ENCODE measurements at places on chromosomes 4 and X.

- DNase-seq = no peak
Measured at GRCh38 chrX:10557166-10557565, 63.2 kb downstream of the MID1 start.

DNA sequence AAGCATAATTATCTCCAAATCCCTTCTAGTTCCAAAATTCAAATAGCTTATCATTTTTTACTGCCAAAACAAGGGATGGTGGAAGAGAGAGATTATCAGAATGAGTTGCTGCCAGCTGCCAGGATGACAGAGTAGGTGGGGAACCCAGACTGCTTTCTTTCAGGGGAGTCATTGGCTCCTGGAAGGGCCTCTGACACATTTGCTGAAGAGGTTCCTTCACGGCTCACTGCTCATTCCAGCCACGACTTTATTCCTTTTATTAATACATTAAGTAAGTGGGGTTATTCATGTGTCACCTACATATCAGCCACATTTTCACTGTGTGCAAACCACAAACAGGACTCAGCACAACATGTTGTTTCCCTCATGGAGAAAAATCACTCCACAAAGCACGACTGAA is 12.7 kb upstream of the SMIM43 start:
- no peak for DNase-seq

- DNase-seq = no peak
Measured at GRCh38 chr4:150173982-150174398, 95.7 kb downstream of the DCLK2 start.

DNA sequence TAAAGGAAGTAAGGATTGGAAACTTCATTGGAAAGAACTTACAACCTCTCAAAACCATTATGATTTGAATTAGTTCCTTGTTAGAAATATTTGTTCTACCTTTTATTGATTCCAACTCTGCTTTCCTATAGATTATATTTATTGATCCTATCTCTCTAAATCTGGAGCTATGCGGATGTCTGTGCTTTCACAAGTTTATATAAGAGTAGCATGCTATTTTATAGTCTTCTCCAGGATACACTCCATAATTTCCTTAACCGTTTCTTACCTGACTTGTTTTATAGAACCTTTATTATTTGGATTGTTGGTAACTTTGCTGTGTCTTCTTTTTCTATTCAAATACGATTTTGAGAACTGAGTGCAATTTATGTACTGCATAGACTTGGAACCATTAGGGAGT is 668.1 kb downstream of the RAPGEF2 start:
- no peak for DNase-seq

- no peak for DNase-seq
Measured at GRCh38 chr4:84269536-84270044, 229.5 kb downstream of the NKX6-1 start.

GRCh38 chr4:99710681-99711345 is 53.2 kb upstream of the C4orf54 start:
- no peak for DNase-seq

GRCh38 chr4:68617003-68617698 is 41.0 kb upstream of the UGT2B17 start:
- no peak for DNase-seq

DNA sequence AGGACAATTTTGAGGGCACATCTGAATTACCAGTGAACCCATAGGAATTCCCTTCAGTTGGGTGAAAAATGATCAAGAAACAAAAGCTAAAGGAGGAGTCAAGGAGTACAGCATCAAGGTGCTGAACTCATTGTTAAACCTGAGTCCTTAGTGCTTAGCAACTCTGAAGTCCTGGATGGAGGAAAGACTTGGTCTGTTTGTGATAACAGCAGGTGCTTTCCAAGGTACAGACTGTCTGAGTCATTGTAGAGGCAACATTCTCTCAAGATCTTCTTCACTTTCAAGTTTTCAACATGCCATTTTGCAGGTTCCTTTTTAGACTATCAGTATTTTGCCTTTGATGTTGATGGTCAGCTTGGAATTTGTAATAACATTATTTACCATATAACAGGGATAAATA is 293.9 kb downstream of the AFF2 start:
- no peak for DNase-seq

- DNase-seq = no peak
Measured at GRCh38 chr4:188196134-188196735, 57.0 kb downstream of the TRIML1 start.

- no peak for DNase-seq
Measured at GRCh38 chr4:170854097-170854496, 764.3 kb upstream of the AADAT start.

DNA sequence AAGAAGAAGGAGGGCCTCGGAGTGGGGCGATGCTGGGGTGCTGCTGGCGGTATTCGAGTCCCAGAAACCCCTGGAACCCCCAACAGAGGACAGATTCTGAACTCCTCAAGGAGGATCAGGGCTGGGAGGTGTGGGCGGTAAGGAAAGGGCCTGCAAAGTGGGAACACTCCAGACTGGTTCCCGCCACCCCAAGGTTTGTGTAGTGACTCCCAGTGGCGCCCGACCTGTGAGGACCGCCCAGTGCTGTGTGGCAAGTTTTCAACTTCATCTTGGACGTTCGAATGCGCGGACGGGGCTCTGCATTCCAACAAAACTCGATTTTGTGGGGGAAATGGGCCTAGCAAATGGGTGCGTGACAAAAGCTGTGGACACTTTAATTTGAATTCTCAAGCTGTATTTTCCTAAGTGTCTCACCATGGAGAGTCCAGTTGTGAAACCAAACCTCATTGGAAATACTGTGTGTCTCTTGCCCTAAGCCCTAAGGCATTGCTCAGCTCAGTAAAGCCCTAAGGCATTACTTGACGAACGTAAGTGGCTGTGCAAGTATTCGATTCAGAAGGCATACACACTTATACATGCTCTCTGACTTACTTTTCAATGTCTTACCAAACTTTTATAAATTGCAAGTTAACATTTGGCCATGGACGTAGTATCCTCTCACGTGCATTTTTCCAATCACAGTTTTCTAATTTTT is 27.4 kb upstream of the XAGE1B start:
- DNase-seq = no peak

- no peak for DNase-seq
Measured at GRCh38 chr4:134324179-134324578, 122.6 kb upstream of the PABPC4L start.

- no peak for DNase-seq
Measured at GRCh38 chr4:153026591-153027346, 90.6 kb downstream of the FHDC1 start.

DNA sequence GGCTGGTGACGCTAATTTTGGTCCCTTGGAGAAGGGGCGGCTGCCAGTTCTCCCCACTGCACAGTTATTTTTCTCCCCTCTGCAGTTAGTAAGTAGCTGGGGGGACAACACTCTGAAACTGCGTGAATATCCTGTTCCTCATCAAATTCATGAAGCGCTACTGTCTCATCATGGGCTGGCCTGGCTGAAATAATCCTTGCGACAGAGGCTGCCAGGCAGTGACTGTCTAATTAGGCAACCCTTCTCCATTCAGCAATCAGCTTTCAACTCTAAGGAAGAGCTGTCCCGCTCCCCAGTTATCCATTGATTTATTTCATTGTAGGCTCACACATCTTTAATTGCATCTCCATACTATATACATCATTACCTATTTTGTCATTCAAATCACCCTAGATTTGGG is 8.2 kb downstream of the SH3TC1 start:
- DNase-seq = no peak

DNA sequence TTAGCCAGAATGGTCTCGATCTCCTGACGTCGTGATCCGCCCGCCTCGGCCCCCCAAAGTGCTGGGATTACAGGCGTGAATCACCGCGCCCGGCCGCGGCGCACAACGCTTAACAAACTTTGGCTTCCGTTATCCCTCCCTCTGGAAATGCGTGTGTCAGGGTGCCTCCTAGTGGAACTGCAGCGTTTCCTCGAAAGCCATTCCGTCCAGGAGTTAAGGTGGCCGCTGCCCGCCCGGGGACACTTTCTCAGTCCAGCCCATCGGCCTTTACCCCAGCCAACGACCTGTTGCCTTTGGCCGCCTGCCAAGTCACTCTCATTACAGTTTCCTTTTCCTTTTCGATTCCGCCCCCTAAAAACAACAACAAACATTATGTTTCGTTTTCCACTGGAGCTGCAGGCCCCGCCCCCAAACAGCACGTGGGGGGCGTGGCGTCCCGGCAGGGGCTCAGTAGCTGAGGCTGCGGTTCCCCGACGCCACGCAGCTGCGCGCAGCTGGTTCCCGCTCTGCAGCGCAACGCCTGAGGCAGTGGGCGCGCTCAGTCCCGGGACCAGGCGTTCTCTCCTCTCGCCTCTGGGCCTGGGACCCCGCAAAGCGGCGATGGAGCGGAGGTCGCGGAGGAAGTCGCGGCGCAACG is at the start of gene HERC5:
Gene HERC5, plus strand, starts transcription at position 450 of the 637 bp plus-strand sequence. Its CDS starts 151 bp downstream, at position 601.
- peak; percentile 79 for DNase-seq

DNA sequence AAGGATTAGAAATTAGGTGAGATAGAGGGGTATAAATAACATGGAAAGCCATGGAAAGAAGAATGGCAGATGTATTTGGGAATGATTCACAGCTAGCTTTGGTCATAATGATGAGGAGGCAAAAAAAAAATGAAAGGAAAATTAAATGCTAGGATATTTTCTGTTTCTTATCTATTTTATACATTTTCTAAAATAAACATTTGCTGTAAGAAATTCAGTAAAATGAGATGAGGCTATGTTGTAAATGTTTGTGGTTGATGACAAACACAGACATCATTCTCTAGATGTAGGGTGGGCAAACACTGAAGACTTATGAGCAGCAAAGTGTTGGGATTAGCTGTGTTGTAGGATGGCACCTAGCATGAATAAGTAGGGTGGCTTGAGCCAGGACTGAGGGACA is 407.1 kb downstream of the IL15 start:
- DNase-seq = no peak

DNA sequence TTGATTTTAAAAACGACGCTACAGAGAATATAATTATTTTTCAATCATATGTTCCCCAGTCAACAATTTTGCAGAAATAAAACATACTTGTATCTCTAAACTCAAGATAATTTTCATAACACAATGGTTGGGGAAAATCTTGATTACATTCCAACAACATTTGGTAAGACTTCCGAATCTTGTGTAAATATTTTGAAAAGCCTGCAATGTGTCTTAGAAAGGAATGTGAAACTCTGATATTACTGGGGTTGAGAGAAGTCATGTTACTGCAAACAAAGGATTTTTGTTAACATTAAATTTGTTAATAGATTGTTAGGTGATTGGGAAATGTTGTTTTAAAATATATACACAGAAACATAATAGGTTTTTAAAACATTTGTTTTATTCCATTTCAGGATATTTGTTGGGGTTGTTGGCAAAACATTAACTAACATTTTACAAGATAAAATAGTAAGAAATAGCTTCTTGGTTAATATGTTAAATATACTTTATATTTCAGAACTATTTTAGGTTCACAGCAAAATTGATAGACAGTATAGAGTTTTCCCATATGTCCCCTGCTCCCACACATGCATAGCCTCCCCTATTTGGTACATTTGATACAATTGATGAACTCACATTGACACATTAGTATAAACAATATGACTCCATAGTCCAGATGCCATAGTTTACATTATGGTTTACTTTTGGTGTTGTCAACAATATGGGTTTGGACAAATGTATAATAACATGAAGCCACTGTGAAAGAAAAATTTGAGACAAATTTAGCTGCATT is 218.6 kb upstream of the FAM47A start:
- no peak for DNase-seq

GRCh38 chr4:154332681-154333421 is 158.7 kb downstream of the DCHS2 start:
- no peak for DNase-seq

GRCh38 chrX:107982356-107982755 is at the start of gene TEX13B:
Gene TEX13B, minus strand, starts transcription at chrX:107982370. Its CDS starts 243 bp downstream, at chrX:107982127.
- DNase-seq = no peak

DNA sequence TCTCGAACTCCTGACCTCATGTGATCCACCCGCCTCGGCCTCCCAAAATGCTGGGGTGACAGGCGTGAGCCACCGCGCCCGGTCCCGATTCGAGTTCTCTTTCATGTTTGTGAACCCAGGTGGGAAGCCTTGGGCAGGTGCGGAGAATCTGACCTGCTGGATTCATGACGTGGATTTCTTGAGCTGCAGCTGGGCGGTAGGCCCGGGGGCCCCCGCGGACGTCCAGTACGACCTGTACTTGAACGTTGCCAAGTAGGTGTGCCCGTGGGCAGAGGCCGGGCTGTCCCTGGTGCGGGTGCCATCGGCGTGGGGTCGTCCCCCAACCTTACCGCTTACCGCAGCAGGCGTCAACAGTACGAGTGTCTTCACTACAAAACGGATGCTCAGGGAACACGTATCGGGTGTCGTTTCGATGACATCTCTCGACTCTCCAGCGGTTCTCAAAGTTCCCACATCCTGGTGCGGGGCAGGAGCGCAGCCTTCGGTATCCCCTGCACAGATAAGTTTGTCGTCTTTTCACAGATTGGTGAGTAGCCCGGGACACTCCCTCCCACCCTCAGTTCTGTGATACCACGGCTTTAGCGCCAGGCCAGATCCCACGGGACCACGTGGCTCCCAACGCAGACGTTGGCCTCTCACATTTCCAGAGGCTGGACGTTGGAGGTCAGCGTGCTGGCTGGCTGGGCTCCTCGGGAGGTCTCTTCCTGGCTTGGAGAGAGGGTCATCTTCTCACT is 15.6 kb downstream of the IL3RA start:
- no peak for DNase-seq

DNA sequence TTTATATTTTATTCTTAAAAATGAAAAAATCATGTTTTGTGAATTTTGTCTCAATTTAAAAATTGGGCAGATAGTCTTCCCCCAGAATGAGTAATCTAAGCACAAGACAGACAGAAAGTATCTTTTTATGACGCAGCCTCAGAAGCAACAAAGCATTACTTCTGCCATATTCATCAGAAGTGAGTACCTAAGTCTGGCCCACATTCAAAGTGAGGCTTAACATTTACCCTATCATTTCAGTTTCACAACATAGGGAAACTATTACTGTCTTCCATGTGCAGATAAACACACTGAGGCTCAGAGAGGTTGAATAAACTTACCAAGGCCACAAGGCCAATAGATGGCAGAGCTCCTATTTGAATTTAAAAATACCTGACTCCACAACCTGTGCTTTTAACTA is 4.4 kb upstream of the PRDX4 start:
- no peak for DNase-seq

- no peak for DNase-seq
Measured at GRCh38 chr4:3441501-3442459, at the start of gene HGFAC. Gene HGFAC, plus strand, starts transcription at chr4:3441968. Its CDS starts 34 bp downstream, at chr4:3442002.

DNA sequence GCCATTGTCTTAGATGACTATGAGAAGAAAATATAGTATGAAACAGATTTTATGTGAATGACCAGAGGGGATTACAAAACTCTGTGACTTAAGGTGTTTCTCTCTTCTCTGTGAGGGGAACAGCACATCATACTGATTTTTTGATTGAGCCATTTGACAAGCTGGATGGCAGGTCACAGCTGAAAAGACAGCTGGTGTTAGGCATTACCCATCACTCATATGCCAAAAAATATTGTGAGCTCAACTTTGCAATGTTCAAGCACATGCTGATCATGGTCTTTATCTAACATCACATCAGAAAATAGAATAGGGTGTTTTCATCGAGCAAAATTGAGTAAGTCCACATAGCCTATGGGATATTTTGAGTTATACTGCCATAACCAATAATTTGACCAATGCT is 86.7 kb upstream of the TECRL start:
- DNase-seq = no peak
